ENCODE measurements at places on chromosomes 11 and 22.

- DNase-seq = peak; percentile 47
Measured at GRCh38 chr22:45544588-45545170, 42.0 kb downstream of the FBLN1 start.

DNA sequence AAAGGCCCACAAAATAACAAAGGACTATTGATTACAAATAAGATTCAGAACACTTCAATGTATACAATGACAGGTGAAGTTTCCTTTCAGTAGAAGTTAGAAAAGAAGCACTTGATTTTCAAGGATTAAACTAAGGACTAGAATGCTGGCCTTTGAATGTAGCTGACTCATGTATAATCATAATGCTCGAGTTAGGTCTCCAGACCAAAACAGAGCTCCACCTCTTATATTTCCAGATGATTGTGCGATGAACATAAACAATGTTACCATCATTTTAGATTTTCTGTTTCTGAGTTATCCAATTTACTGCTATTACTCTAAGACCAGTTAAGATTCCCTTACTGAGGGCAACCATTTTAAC, 40.4 kb upstream of the RAPSN start:
- DNase-seq = peak; percentile 50

- DNase-seq = peak; percentile 30
Measured at GRCh38 chr11:132330515-132330914, 960.1 kb downstream of the NTM start.

GRCh38 chr22:38734421-38735100, 21.2 kb downstream of the SUN2 start:
- no peak for DNase-seq

DNA sequence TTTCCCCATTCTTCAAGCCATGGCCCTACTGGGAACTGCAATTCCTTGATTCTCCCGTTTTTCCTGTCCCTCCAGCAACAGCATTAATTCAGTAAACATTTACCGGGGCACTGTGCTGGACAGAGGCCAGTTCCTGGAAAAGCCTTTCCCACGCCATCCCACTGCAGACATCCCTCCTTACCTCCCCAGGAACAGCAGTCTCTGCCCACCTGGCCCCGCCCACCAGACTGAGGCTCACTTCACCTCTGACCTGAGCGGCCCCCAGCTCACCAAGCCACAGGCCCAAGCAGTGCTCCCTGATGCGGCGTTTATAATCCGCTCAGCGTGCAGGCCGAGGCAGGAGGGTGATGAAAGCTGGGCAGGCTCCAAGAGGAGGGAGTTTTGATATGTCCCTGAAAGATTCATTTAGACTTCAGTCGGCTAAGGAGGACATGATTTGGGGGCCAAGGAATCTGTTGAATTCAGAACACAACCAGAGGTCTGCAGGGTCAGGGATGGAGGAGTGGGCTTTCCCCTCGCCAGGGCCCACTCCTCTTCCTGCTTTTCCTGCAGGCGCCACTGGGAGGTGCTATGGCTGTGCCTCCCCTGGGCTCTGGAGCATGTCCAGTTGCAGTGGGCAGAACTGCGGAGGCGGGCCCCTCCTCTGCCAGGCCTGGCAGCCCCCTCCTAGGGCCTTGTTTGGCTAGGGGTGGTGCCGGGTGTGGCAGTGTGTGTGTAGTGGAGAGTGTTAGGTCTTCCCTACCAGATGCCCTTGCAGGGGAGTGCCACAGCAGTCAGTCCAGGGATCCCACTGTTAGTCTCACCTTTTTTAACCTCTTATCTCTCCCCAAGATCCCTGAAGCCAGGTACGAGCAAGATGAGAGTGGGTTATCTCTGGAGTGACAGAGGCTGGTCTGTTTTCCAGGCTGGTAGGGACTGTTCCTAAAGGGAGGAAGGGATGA, 1.4 kb upstream of the TAGLN start:
- DNase-seq = no peak

DNA sequence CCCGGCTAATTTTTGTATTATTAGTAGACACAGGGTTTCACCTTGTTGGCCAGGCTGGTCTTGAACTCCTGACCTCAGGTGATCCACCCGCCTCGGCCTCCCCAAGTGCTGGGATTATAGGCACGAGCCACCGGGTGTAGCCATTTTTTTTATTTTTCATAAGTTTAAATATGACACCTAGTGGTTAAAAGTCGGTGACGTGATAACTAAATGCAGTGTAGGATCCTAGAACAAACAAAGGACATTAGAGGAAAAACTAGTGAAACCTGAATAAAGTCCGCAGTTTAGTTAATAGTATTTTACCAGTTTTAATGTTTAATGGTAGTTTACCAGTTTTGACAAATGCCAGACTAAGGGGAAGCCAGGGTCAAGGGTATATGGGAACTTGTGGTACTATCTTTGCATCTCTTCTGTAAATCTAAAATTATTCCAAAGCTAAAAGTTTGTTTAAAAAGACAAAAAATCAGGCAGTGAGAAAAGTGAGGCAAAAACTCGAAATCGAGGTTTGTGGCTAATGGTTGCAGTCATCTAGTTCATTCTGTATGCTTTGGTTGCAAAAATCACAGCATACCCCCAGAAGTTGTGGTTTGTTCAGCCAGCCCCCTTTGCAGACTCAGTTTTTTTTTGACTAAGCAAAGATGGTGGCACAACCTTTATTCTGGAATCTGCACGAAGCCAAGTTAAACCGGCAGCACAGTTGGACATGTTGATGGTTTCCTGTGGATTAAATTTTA, 29.6 kb downstream of the TOM1 start:
- DNase-seq = no peak

Measured in GM23248 (cell line).